H54 (cell line): ENCODE measurements at places on chromosomes 5 and 9.

DNA sequence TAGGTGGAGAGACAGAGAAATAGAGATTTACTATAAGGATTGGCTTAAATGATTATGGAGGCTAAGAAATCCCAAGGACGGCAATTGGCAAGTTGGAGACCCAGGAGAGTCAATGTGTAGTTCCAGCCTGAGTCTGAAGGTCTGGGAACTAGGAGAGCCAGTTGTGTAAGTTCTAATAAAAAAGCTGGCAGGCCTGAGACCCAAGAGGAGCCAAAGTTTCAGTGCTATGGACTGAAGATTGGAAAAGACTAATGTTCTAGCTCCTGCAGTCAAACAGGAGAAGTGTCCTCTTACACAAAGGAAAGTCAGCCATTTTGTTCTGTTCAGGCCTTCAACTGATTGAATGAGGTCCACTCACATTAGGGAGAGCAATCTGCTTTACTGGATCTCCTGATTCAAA lies 50.0 kb downstream of the NMUR2 start:
- no peak for DNase-seq

- no peak for DNase-seq
These were observed 61.9 kb downstream of the TLE1 start for GRCh38 chr9:81627481-81627880.

GRCh38 chr9:125601961-125602360 lies 105.0 kb downstream of the MAPKAP1 start:
- DNase-seq: no peak

GRCh38 chr5:145478651-145479050 lies 356.5 kb downstream of the PRELID2 start:
- no peak for DNase-seq

DNA sequence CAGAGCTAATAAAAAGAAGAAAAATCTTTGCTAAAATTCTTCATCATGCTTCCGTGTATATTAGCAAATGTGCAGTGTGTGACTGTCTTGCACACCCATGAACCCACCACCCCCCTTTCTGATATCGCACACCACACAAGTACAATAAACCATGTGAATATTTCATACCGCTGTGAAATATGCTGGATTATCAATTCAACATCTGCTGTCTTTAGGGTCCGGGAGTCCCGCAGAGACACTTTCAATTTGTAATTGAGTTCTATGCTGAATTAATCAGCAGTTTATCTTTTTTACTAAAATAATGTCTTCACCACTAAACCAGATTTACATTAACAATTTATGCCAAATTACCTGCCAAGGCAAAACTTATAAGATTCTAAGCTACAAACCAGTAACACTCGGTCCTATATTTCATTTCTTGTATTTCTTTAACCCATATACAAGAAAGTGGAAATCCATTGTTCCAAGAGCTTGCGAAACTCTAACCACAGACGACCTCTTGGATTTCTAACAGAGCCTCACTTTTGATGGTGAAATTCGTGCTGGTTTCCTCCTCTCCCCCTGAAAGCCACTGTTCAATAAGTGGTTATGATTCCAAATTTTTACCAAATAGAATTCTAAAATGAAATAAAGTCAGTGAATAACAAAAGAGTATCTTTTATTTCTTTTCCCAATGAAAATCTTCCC lies 44.2 kb downstream of the PSMB7 start:
- DNase-seq: no peak

- DNase-seq: no peak
These were observed 13.5 kb downstream of the ZFP37 start for GRCh38 chr9:113042884-113043657.
